A549 treated with Hydrocortisone at 1 μM for 4 hours (cell line): ENCODE measurements at places on chromosomes 5 and 9. TPM values are rescaled to one million over a fixed set of nuclear protein-coding genes. Genes with fewer than 3 reads are reported as not detected.

Gene CERCAM
- total RNA-seq, result 32.2 to 40.3 TPM (median 37.9 TPM) in 5 replicates

Gene CMYA5
- 0.06 to 0.14 TPM (median 0.08 TPM) in 5 replicates for total RNA-seq

Gene PARP8
- total RNA-seq, result 0.03 to 0.22 TPM (median 0.14 TPM) in 5 replicates

Gene MYORG
- 4.3 to 7.3 TPM (median 6.4 TPM) in 5 replicates for total RNA-seq

Gene CAMK2A
- 0.59 to 0.90 TPM (median 0.80 TPM) in 5 replicates for total RNA-seq

Gene SPAAR
- total RNA-seq, result 0.05 to 0.15 TPM (median 0.07 TPM) in 3 of 5 replicates, not detected in the others

Gene MEIKIN
- total RNA-seq, result not detected in 5 replicates

Gene LYSMD3
- 7.6 to 14.1 TPM (median 10.6 TPM) in 5 replicates for total RNA-seq

Gene STKLD1
- total RNA-seq, result 0.53 to 1.2 TPM (median 0.81 TPM) in 5 replicates

Gene SPATA31E1
- total RNA-seq, result 0.02 TPM in 1 of 5 replicates, not detected in the others

Gene PTGER4
- 3.8 to 7.5 TPM (median 5.5 TPM) in 5 replicates for total RNA-seq

Gene TMEM215
- 0.02 TPM in 1 of 5 replicates, not detected in the others for total RNA-seq

Gene IFNB1
- not detected in 5 replicates for total RNA-seq

Gene FAM81B
- total RNA-seq, result not detected in 5 replicates

Gene ANKRD31
- total RNA-seq, result 0.03 to 0.07 TPM (median 0.05 TPM) in 5 replicates

Gene F12
- total RNA-seq, result 14.2 to 24.1 TPM (median 22.1 TPM) in 5 replicates

Gene RNF180
- 0.22 to 0.40 TPM (median 0.32 TPM) in 5 replicates for total RNA-seq

Gene LCN15
- total RNA-seq, result 0.03 to 0.13 TPM in 2 of 5 replicates, not detected in the others

Gene CLPTM1L
- total RNA-seq, result 157 to 213 TPM (median 167 TPM) in 5 replicates

Gene CDH9
- total RNA-seq, result not detected in 5 replicates

Gene IPO11
- total RNA-seq, result 14.3 to 17.9 TPM (median 16.0 TPM) in 5 replicates

Gene OSMR
- 47.0 to 75.5 TPM (median 65.4 TPM) in 5 replicates for total RNA-seq

Gene LCNL1
- 0.08 to 0.16 TPM (median 0.13 TPM) in 5 replicates for total RNA-seq

Gene SLC25A25
- total RNA-seq, result 7.2 to 8.4 TPM (median 8.0 TPM) in 5 replicates

Gene BARHL1
- not detected in 5 replicates for total RNA-seq

Gene SNCB
- total RNA-seq, result 0.89 to 1.5 TPM (median 1.3 TPM) in 5 replicates

Gene DPP7
- 70.6 to 111 TPM (median 110 TPM) in 5 replicates for total RNA-seq
